ENCODE measurements at places on chromosomes 11 and 22. TPM values are rescaled to one million over a fixed set of nuclear protein-coding genes. Genes with fewer than 3 reads are reported as not detected.
A peak's percentile ranks its signal among the peaks of the same experiment; 100 is the strongest.

- DNase-seq = no peak
These were observed 3.8 kb downstream of the PKDREJ start for GRCh38 chr22:46259374-46259773.

DNA sequence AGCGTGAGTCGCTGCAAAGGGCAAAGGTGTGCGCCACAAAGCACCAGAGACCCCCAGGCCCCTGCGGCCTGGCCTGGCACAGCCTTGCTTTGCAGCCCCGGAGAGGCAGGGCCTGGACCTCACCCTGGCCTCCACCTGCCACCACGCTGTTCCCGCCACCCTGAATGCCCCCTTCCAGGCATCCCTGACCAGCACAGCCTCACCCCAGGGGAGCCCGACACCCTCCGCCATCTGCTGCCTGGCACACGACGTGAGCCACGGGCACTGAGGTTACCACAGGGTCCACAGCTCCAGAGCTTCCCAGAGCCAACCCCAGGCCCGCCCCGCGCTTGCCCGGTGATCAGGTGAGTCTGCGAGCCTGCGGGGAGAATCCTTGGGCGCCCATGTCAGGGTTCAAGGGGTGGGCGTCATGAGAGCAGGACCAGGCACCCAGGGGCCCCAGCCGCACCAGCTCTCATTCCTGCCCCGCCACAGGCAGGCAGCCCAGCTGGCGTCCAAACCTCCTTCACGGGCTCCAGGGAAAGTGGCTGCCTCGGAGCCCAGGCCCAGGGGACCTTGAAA is 171.3 kb downstream of the BRD1 start:
- DNase-seq = no peak

The EXPH5 gene
- total RNA-seq = 0.46 TPM

GRCh38 chr22:48442663-48443062 is 1385.0 kb downstream of the BRD1 start:
- no peak for DNase-seq

The TMEM225 gene
- not detected for total RNA-seq

DNA sequence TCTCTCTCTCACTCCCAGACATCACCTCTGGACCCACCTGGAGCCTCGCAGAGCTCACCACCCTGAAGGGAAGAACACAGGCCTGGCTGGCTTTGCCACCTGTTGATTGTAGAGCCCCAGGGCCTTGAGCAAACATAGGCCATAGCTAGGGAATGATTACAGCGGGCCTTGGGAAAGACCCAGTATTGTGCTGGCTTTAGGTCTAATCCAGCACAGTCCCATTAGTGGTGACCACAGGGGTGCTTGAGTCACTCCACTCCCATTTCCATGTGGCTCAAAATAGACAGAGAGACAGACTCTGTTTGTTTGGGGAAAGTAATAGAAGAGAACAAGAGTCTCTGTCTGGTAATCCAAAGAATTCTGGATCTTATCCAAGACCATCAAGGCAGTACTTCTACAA is 42.7 kb upstream of the FAM181B start:
- no peak for DNase-seq

DNA sequence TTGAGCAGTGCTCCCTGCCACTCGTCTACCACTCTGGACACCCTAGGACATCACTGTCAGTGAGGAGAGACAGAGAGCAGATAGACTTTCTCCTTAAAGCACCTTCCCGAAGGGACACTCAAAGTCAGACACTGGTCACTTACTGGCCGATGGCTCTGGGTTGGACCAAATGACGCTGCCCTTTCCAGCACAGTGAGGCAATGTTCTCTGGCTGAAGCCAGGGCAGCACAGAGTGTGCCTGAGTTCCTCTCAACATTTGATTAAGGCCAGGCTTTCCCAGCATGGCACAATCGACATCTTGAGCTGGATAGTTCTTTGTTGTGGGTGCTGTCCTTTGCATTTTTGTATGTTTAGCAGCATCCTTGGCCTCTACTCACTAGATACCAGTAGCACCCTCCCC is 206.2 kb downstream of the CSNK2A3 start:
- DNase-seq = no peak

DNA sequence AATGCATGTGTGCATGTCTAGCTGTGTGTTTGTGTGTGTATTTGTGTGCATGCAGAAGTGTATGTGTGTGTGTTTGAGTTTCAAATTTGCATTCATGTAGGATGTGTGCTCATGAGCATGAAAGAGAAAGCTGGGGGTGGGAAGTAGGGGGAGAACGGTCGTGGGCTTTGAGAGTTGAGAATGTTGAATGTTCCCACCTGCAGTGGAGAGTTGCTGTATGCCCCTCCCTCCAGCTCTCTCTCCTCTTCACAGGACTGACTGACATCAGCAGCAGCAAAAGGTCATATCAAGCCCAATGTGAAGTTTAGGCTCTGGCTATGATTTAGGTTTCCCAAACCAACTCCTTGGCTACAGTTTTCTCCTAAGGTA is 63.8 kb upstream of the RRAS2 start:
- DNase-seq = no peak

The IFITM10 gene
- 2.0 TPM for total RNA-seq

DNA sequence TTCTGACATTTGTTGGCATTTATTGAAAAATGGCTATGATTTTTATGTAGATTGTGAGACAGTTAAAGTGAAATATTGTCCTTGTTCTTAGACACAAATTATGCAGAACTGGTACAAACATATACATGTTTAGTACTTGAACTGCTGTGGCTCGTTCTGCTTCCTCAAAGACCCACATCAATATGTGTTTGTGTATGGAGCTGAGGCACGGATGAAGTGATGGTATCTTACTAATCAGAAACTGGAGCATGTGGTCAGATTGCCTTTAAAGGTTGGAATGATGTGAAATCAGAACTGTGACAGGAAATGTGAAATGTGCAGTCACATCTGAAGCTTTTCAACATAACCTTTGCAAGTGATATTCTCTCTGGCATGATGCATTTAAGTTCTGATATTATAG is 130.4 kb downstream of the NAV2 start:
- no peak for DNase-seq

- no peak for DNase-seq
These were observed 120.6 kb upstream of the LMO1 start for GRCh38 chr11:8384199-8384821.

The KDM4D gene
- total RNA-seq = 0.83 TPM

GRCh38 chr22:49604732-49605302 is 222.9 kb downstream of the BRD1 start:
- no peak for DNase-seq

The GRM5 gene
- total RNA-seq = 0.13 TPM

The SPATA19 gene
- total RNA-seq = not detected

The POTEH gene
- total RNA-seq = not detected

The OR6T1 gene
- not detected for total RNA-seq

DNA sequence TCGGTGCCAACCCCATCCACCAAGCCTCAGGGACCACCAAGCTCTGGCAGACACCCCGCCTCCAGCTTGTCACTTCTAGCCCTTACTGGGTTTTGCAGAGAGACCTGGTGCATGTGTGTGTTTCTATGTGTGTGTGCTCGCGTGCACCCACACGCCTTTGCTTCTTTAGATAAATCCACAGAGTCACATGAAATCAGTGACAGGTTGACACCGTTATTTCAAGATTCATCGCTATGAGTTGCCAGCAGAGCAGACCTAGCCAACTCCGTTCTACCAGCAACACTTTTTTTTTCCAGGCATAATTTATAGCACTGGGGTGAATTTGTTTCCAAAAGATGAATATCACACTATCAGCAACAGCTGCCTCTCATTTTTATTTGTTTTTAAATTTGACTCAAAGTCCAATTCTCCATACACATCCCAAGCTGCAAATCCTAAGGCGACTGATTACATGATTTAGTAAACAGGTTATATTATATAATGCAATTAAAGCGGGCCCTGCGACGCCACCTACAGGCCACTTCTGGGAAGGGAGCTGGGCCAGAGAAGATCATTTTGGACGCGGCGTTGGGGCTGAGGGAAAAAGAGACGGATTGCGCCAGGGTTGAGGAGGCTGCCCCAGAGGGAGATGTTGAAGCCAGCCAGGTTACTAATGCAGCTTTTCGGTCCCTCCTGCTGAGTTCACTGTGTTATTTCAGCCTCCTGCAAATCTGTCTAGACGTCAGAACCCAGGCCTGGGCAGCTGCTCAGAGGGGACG is 150.5 kb downstream of the FEZ1 start:
- peak; percentile 87 for DNase-seq

DNA sequence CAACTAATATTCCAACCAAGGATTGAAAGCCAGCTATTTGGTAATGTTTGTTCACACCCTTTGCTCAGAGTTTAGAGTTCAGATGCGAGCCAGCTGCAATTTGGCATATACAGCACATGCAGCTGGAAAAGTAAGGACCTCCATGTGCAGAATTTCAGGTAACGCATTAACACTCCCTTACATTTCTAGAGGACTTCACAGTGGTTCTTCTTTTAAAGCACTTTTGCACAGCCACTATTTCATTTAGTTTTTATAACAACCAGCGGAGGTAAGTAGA is 3.4 kb downstream of the POU2AF3 start:
- DNase-seq = no peak

DNA sequence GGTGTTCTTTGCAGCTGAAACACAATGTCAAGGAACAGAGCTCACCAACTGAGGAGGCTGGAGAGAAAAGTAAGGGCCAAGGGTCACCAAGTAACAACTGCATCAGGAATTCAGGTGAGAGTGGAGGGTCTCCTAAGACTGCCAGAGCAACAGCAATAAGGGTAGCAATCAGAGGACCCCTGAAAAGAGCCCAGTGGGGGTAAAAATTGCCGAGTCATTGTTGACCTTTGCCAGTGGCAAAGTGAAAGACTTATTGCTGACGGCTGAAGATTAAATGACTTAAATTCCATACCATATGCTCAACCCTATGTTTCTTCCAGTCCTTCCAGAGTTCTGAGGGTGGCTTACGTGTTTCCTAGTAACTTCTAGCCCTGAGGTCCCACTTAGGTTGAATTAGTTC is 51.9 kb upstream of the ARHGAP42 start:
- no peak for DNase-seq

DNA sequence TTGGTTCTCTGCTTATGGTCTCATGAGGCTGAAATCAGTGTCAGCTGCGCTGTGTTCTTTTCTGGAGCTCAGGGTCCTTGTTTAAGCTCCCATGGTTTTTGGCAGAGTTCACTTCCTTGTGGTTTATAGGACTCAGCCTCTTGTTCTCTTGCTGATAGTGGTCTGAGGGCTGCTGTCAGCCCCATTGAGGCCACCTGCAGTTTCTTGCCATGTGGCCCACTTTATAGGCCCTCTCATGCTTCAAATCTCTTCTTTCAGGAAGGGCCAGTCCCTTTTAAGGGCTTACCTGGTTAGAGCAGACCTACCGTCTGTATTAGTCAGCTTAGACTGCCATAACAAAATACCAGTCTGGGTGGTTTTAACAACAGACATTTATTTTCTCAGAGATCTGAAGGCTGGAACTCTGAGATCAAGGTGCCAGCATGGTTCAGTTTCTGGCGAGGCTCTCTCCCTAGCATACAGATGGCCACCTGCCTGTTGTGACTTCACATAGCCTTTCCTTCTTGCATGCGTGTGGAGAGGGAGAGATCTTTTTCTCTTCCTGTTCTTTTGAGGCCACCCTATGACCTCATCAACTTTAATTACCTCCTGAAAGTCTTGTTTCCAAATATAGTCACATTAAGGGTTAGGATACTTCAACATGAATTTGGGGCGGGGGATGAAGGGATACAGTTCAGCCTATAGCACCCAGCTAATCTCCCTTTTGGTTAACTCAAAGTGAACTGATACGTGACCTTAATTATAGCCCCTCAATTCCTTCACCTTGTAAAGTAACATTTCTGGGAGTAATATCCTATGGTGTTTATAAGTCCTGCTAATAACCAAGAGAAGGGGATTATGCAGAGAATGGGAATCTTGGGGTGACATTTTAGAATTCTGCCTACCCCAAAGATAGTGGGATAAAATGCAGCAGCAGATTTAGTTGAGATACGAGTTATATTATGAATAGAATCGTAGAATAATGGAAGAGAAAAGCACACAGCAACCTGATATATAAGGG is 131.8 kb downstream of the UVRAG start:
- DNase-seq = no peak

DNA sequence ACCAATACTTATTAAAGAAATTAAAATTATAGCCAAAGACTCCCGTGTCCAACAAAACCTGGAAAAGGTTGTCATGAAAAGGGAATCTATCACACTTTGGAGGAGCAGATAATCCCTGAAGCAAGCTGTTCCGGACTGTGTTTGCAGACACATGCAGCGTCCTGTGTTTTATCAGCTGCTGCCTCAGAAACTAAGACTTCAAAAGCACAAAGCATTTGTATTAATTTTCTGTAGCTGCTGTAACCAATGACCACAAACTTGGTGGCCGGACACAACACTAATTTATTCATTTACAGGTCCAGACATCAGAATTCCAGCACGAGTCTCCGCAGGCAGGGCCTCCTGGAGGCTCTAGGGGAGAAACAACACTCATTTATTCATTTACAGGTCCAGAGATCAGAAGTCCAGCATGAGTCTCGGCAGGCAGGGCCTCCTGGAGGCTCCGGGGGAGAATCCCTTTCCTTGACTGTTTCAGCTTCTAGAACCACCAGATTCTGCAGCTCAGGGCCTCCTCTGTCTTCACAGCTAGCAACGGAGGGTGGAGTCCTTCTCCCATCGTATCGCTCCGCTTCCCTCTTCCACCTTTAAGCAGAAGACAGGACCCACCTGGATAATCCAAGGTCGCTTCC is 465.3 kb downstream of the BRD1 start:
- no peak for DNase-seq

DNA sequence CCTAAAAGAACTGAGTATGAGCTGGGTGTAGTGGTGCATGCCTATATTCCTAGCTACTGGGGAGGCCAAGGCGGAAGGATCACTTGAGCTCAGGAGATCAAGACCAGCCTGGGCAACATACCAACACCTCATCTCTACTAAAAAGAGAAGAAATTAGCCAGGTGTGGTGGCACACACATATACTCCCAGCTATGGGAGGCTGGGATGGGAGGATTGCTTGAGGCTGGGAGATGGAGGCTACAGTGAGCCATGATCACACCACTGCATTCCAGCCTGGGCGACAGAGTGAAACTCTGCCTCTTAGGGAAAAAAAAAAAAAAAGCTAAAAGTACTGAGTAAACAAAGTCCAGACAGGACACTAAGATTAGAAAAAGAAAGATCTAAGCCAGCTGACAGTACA is 3.5 kb upstream of the HTR3B start:
- no peak for DNase-seq

GRCh38 chr11:121630041-121630440 is 177.3 kb upstream of the SORL1-AS1 start:
- no peak for DNase-seq

All from cardiac septum (tissue), 1 donor.